ENCODE measurements at places on chromosomes 11 and 22.
A peak's percentile ranks its signal among the peaks of the same experiment; 100 is the strongest.

DNA sequence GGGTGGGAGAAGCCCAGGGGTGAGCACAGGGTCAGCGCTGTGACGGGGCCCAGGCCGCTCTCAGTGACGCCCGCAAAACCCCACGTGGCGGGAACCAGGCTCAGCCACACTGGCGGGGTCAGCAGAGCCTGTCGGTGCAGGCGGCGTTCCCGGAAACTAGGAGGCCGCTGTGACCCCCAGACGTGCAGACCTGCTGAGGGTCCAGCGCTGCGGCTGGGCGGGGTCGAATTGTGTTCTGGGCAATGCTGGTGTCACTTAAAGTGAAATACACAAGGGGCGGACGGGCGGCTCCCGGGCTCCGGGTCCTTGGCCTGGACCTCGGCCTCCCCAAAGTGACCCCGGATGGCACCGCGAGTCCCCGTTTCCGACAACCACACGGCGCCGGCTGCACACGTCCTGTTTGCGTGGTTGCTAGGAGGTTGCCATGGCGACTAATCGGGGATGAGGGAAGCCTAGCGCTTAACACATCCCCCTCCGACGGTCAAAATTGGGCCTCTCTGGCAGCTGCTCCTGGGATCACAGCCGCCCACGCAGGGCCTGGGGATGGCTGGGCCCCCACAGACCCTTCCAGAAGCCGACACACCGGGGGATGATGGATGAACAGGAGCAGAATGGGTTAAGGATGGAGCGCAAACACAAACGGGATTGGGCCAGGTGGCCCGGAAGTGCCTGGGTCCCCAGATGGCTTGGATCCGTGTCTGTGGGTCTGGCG is 81.7 kb upstream of the PRR5 start:
- DNase-seq = peak; percentile 71

- DNase-seq = no peak
These were observed 8.4 kb upstream of the FTH1 start for GRCh38 chr11:61975638-61976419.

GRCh38 chr11:2931771-2932738 is 2.8 kb upstream of the PHLDA2 start:
- no peak for DNase-seq

DNA sequence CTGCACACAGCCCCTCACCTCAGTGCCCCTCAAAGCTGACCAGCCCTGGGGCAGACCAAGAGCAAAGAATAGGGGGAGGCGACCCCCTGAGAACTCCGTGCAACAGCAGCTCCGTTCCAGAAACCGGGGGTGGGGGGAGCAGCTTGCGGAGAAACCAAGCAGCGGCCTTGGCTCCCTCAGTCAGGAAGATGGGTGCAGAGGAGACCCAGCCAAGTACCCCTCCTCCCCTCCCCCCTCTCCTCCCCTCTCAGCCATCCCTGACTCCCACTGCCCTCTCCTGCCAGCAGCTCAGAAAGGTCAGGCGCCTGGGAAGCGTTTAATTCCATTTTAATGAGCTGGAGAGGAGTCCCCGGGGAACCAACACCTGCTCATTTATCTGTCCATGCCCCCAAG is 78.9 kb downstream of the PDE2A start:
- DNase-seq = no peak

- peak; percentile 52 for DNase-seq
These were observed 42.4 kb downstream of the KCNJ4 start for GRCh38 chr22:38412435-38413084.

DNA sequence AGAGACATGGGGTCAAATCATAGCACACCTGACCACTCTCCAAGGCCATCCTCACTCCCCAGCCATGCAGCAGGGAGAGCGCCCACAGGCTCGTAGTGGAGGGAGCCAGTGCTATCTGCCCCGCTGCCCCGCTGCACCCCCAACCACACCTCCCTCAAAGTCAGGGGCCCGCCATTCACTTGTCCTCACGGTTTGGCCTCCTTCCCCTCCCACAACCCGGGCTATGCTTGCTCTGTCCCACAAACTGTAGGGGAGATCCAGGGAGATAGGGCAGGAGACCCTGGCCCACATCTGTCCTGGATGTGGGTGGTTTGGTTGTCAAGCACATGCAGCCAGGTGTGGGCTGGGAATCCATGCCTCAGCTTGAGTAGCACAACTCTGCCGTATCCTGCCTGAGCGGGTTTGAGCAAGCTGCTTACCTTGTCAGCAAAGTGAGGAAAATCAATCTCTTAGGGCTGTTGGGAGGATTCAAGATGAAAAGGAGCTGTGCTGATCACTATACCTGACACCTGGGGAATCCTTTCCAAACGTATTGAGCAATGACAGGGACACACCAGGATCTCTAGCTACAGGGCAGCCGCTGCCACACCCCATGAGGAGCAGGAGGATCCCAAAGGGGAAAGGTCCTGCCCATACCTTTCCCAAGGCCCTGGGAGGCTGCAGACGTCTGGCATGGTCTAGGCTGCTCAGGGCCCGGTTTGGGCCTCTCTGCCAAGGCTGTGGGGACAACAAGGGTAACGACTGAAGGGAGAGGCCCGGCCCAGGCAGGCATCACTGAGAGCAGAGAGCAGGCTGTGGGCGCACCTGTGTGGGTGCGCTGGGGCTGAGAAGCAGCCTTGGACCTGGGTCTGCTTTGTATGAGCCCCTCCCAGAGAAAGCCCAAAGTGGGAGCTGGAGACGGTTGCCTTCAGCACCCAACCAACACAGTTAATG is 23.3 kb downstream of the KCNJ5 start:
- DNase-seq = no peak

- peak; percentile 46 for DNase-seq
These were observed 88.3 kb upstream of the PARVA start for GRCh38 chr11:12288931-12289666.

Data from islet precursor cell (in vitro differentiated cells).